Activated naive CD8-positive, alpha-beta T cell treated with anti-CD3 and anti-CD28 coated beads, Interleukin-2, amount 50 U/mL, for 24 hours (primary cell): ENCODE measurements at places on chromosomes 2 and 18.

DNA sequence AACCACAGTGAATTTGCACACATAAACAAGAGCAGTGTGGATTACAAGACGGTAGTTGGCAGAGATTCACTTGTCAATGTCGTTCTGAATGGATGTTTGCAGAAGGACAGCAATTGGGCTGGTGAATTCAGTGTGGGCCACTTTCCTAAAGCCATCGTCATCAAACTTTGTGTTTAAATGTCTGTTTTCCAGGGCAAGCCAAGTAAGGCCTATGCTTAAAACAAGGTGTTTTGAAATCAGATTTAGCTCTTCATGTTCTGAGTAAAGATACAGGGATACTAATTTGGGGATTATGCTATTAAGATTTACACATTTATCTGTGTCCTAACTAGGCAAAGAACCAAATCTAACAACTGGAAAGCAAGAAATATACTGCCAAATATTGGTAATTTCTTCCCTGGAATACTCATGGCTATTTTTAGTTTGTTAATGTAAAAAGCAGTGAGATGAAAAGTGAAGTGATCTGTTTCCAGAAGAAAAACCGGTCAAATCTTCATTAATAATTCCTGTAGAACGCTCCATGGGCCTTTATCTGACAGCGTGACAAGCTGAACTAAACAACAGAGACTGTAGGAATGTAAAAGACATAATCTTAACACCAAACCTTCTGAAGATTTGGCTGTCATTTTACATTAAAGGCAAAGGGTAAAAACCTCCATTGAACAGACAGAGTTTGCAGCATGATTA, 175.7 kb downstream of the ICOS start:
- no peak for DNase-seq

DNA sequence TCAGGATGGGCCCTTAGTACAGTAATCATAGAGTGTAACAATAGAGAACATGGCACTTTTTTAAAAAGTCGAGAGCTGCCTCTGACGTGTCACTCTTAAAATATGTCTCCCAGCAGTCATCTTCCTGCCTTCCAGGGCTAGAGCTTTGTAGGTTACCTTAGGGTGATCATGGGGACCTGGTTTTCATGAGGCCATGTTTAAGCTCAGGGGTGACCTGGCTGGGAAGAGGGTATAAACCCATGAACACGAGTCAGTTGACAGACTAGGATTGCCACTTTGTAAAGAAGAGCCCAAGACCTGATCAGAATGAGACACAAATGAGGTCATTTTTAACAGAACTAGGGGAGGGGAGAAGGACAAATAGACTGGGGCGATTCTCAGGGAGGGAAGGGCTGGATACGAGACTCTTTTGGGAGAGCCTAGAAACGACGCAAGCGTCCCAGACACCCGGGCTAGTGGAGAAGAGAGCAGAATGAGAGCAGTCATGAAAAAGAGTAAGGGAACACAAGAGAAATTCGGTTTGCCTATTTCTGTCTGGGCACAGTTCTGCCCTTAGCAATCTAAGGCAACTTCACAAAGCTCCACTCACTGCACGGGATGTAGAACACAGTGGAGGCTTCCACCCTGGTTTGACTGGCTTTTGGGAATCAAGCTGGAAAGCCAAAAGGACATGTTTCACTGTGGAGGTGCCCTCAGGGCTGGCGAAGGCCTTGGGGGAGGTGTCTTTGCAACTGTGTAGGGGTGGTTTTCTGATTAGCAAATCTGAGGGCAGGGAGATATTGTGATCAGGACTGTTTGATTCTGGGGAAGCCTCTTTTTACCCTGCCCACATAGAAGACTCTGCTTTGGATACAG, 1.8 kb upstream of the RAB31 start:
- DNase-seq, result no peak

- DNase-seq, result no peak
Observed at GRCh38 chr2:72781480-72781879, 44.4 kb downstream of the EXOC6B start.

DNA sequence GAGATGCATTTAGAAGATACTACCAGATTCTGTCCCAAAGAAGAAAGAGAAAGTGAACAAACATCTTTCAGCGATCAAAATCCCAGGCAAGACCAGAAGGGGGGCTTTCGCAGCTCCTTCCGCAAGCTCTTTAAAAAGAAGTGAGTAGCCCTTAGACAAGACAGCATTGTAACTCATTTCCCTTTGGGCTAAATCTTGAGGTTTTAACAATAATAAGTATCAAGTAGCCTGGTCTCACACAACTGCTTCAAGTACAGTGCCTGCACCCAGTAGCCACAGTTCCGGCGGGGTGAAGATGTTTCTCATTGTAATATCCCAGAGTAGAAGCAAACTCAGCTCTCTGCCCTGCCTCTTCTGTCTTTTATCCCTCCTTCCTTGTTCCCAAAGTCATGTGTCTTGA, 76.3 kb downstream of the ARHGEF33 start:
- no peak for DNase-seq

- peak; percentile 7 for DNase-seq
Observed at GRCh38 chr2:101502095-101502494, 27.2 kb upstream of the RFX8 start.

DNA sequence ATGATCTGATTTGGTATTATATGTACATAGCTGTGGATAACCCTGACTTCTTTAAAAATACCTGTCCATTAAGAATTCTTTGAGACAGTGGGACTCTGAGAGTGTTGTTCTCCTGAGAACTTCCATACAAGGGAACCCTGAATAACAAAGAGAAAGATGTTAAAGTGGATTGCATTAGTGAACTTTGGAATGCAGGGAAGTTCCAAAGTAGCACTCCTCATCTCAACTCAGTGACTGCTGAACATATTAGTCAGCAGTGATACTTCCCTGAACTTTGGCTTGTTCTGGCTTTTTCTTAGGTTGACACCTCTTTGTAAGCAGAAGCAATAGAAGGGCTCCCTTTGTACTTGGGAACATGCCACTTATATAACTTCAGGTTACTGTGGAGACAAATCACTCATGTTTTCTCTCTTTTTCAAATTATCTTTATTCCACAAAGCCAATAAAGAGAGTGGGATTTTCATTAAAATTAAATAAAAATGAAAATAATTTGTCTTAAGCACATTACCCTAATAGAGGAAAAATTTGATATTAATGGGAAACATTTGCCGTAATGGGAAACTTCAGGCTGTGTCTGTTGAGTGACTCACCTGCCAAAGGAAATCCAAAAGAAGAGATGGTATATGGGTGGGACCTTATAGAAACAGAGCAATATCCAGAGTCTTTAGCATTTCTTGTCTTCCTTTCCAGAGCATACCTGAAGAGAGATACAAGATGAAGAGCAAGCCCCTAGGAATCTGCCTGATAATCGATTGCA, 33.3 kb downstream of the CFLAR start:
- DNase-seq, result no peak

DNA sequence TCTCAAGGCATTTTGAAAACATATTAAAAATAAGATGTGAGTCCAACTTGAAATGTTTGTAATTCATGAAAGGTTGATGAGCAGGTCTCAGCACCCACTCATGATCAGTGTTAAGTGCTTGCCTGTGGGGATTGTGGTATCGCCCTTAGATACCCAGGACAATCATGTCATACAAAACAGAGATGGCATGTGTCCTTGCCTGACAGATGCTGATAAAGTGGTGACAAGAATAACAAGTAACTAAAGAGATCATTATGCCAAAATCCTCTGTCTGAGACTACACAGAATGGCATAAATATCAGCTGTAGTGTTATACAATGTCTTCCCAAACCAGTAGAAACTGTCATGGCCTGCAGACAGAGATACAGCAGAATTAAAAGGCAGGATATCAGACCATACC, 930.3 kb downstream of the SUCLG1 start:
- DNase-seq, result no peak

GRCh38 chr2:177604271-177605065, 211.9 kb downstream of the AGPS start:
- no peak for DNase-seq

GRCh38 chr2:3102081-3102921, 275.3 kb downstream of the EIPR1 start:
- no peak for DNase-seq

- DNase-seq, result no peak
Observed at GRCh38 chr18:59345556-59345955, 13.5 kb downstream of the LMAN1 start.

- DNase-seq, result no peak
Observed at GRCh38 chr2:33268246-33268831, 208.1 kb upstream of the RASGRP3 start.

- no peak for DNase-seq
Observed at GRCh38 chr2:20490300-20491181, 43.7 kb downstream of the RHOB start.

DNA sequence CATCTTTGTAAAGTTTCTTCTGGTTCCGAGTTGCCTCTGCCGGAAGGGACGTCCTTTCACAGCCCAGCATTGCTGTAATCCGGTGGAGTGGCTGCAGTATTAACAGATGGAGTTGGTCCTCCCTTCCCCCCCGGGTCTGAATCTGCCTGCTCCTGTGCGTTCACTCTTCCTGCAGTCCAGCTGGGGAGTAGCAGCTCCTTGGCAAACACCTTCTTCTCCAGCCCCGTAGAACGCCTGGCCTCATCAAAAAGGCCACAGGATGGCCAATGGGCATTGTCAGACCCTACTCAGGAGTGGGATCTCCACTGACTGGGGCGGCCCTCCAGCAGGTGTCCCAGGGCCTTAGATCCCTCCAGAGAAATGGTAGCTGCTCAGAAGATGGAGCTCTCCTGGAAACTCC, 234.0 kb downstream of the FAM210A start:
- DNase-seq, result no peak

DNA sequence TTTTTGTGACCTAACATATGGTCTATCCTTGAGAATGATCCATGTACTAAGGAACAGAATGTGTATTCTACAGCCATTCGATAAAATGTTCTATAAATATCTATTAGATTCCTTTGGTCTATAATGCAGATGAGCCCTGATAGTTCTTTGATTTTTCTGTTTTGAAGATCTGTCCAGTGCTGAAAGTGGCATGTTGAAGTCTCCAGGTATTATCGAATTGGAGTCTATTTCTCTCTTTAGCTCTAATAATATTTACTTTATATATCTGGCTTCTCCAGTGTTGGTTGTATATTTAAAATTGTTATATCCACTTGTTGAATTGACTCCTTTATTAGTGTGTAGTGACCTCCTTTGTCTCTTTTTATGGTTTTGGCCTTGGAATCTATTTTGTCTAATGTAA, 377.9 kb downstream of the ARL6IP6 start:
- DNase-seq, result no peak

DNA sequence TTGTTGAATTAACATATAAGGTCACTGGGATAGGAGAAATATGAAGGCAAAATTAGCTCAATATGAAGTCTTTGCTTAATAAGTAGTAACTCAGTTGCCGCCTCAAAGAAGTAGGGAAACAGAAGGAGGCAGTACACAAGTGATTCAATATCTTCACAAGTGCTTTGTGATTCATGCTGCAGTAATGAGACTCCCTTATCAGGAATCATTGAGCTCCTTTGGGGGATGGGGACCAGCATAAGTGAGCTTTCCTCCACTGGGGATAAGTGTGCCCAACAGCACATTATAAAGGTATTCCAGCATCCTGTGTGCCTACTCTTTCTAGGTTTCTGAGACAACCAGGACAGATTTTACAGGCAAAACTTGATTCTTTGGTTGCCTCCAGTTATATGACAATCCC, 323.4 kb upstream of the UBE2E3 start:
- no peak for DNase-seq

GRCh38 chr2:16584084-16584483, 81.5 kb downstream of the CYRIA start:
- no peak for DNase-seq

DNA sequence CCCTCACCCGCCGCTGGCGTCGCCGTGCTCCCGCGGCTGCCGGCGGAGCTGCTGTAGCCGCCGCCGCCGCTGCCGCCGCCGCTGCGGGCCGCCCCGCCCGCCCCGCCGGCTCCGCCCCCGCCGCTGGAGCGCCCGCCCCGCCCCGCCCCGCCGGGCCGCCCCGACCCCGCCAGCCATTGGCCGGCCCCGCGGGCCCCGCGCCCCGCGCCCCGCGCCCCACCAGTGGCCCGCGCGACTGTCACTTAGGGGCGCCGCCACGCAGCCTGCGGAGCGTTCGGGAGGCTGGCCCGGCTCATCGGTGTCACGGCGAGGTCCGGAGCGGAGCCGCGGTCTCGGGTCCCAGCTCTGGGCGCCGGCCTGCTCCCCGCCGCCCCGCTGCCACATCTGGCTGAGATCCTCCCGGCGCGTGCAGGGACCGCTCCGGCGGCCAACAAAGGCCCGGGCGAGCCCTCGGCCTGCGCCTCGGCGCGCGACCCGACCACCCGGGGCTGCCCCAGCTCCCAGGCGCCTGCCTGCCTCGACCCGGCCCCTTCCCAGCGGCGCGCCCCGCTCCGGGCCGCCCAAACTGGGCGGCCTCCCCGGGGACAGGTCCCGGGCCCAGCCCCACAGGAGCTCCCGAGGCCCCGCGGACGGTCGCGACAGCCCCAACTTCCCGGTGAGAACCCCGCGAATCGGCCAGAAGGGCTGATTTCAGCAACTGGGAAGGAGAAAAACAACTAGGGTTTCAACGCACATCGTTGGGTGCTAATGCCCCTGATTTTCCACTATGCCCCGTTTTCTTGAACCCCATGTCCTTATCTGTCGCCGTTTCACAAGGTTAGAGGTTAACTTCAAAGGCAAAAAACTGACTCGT, at the start of gene MGAT4A:
TSS of gene MGAT4A (minus strand) at position 92 of the 853 bp plus-strand sequence. CDS start 4,800 bp downstream, outside the sequence.
- DNase-seq, result peak; percentile 78

- DNase-seq, result no peak
Observed at GRCh38 chr18:48694295-48694694, 155.5 kb downstream of the CTIF start.

GRCh38 chr2:118627156-118627555, 220.3 kb downstream of the EN1 start:
- DNase-seq, result no peak

GRCh38 chr18:51463483-51464136, 266.1 kb upstream of the MEX3C start:
- DNase-seq, result no peak

GRCh38 chr2:191638802-191639172, 39.1 kb upstream of the NABP1 start:
- DNase-seq, result no peak
